ENCODE measurements at places on chromosomes 11 and 22. TPM values are rescaled to one million over a fixed set of nuclear protein-coding genes. Genes with fewer than 3 reads are reported as not detected.

Gene PKDREJ
- not detected for total RNA-seq

Gene LRRC4C
- total RNA-seq: not detected

Gene SCGB1A1
- not detected for total RNA-seq

Gene OR51I2
- total RNA-seq: not detected

Gene GAB4
- total RNA-seq: not detected

DNA sequence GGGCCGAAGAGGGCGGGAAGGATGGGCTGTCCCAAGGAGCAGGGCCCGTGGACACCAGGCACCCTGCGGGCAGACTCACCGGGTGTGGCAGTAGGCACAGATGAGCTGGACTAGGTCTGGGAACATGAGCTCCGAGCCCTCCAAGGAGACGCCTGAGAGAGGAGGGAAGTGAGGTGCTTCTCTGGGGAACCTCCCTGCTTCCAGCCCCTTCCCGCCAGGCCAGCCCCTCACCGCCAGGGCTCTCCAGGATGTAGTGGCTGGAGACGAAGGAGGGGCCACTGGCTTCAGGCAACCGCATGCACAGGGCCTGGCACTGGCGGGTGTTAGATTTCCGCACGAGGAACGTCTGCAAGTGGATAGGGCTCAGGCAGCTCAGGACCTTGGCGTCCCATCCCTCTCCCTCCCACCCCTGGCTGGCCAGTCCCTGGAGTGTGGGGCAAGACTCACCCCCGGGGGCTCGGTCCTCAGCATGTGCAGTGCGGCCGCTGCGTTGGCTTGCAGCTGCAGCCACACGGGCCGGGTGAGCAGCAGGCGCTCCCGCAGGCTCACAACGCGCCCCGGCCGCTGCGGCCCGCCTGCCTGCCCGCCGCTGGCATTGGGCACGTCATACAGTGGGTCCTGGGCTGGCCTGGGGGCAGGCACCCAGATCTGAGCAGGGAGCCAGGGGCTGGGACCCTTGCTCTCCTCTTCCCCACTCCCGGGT is 552 bp downstream of the RIN1 start:
- DNase-seq: peak; percentile 63

- no peak for DNase-seq
Measured at GRCh38 chr11:17421781-17422180, 33.3 kb upstream of the KCNJ11 start.

GRCh38 chr22:44229809-44230208 is 49.1 kb downstream of the PARVG start:
- no peak for DNase-seq

GRCh38 chr11:131644204-131644795 is 273.9 kb downstream of the NTM start:
- no peak for DNase-seq
